ENCODE measurements at places on chromosomes 6 and 20.
A peak's percentile ranks its signal among the peaks of the same experiment; 100 is the strongest.

- no peak for DNase-seq
Observed at GRCh38 chr6:29500594-29500993, 12.8 kb upstream of the MAS1L start.

GRCh38 chr6:157988700-157989063, 7.0 kb downstream of the SYNJ2 start:
- no peak for DNase-seq

GRCh38 chr20:46715292-46715756, 5.9 kb downstream of the SLC2A10 start:
- no peak for DNase-seq

- no peak for DNase-seq
Observed at GRCh38 chr6:150813319-150813992, 52.0 kb upstream of the MTHFD1L start.

- no peak for DNase-seq
Observed at GRCh38 chr6:10460096-10460495, 45.2 kb upstream of the TFAP2A start.

- DNase-seq = no peak
Observed at GRCh38 chr6:129546702-129547101, 163.3 kb downstream of the ARHGAP18 start.

GRCh38 chr6:23282252-23283021, 713.1 kb downstream of the HDGFL1 start:
- DNase-seq = no peak

- DNase-seq = no peak
Observed at GRCh38 chr20:7710440-7710839, 229.8 kb downstream of the HAO1 start.

DNA sequence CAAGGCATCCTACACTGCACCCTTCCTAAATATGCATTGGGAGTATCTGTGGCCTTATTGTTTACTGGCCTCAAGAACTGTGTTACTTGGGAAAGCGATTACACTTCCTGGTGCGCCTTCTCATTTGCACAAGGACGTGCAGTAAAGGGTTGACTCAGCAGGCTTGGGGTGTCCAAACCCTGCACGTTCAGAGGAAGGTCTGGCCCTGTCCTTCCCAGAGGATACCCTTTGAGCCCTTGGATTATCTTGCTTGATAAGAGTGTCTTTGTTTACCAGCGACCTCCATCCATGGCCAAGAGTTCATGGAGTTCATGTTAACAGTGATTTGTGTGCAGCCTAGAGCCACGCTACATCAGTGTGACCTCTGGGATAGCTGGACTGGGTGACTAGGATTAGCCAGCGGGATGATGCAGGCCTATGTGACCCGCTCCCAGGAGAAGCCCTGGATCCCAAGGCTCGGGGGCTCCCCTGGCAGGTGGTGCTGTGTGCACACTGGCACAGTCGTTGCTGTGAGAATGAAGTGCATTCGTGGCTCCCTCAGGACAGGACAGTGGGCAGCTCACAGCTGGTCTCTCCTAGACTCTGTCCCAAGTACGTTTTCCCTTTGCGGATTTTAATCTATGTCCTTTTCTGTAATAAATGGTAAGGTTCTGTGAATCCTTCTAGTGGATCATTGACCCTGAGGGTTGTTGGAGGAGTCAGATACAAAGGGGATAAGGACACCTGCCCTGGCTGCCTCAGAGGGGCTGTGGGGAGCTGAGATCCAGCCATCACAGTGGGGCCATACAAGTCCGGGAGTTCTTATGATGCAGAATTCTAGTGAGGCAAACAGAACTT, 73.5 kb downstream of the TTLL2 start:
- DNase-seq = no peak

GRCh38 chr6:26569433-26569764, 27.4 kb upstream of the ABT1 start:
- DNase-seq = no peak

GRCh38 chr20:9626357-9626756, 112.0 kb downstream of the LAMP5 start:
- no peak for DNase-seq

DNA sequence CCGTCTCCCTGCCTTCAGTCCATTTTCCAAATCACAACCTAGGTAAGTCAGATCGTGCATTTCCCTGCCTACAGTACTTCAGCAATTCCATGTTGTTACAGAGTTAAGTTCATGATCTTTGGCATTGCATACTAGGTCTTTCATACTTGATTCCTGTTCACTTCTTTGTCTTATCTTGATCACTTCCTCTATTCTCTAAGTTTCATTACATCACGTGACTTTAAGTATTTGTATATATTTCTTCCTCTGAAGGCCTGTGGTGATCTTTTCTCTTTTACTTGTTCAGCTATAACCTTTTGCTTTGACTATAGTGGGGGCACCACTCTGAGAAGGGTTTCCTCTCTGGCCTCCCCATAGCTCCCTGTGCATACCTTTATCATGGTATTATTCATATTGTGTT, 100.2 kb downstream of the TRMT11 start:
- DNase-seq = no peak

- peak; percentile 14 for DNase-seq
Observed at GRCh38 chr20:46040902-46041535, 12.0 kb downstream of the SLC12A5 start.

DNA sequence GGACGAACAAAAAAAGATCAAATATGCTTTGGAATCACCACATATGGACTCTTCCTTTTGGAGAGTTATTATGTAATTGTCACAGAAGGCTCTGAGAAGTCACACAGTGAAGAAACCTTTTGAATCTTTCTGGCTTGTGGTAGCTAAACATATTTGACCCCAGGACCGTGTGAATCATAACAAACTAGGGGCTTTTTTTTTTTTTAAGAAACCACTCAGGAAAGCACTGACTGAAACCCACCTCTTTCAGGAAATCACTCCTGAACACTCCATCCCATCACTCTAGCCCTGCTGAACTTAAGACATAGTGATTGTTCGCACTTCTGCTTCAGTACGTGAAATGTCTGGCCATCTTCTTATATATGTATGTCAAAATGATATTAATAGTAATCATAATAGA, 495.9 kb upstream of the ARID1B start:
- no peak for DNase-seq

DNA sequence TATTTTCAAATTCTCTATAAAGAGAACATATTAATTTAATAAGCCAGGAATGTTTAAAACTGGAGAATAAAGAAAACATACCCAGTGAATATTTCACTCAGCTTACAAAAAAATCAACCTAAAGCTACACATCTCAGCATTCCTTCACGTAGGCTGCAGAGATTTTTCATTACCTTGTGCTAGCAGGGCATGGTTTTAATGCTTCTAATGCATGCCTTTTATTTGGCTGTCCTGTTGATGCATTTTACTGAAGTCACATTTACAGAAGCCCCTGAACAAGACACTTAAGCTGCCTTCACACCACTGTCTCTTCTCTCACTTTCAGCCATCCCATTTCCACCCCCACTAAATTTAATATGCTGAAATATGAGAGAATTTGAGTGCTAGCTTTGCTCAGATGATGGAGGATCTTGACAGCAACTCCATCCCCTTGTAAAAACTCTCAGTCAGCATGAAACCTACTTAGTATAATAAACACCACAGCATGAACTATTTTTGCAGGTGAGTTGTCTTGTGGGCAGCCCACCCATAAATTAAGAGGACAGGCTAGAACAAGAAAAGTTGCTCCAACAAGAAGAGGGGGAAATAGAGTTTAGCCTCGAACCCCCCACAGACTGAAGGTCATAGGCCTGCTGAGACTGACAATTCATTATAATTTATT, 159.4 kb downstream of the SIM1 start:
- no peak for DNase-seq

DNA sequence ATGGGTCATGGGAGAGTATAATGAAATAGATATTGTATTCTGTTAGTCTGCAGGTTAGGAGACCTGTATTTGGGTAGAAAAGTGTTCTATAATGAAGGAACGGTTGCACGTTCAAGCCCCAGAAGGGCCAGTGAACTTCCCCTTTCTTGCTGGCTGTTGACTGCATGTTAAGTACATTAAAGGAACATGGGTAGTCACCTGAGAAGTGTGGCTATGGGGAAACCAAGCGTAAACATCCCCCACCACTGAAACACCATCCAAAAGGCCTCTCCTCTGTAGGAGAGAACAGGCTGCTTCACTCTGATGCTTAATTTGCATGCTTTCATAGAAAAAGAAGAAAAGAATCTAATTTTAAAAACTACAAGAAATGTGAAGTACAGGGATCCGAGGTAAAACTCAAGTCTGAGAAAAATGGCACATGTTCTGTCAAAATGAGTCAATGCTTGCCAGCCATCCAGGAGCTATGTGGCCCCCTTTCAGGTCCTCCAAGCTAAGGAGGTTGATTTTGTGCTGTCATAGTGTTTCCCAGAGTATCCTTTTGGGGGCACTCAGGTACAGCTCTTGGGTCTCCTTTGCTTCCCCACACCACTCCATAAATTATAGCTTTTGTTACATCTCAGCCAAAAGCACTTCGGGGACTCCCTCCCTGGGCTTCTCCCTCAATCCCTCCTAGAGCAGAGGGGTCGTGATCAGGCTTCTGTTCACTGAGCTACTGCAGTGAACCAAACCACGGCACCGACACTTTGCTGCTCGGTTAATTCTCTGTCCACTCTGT, 283.7 kb upstream of the AGPAT4 start:
- DNase-seq = no peak

GRCh38 chr6:40900791-40901190, 138.2 kb downstream of the UNC5CL start:
- no peak for DNase-seq

DNA sequence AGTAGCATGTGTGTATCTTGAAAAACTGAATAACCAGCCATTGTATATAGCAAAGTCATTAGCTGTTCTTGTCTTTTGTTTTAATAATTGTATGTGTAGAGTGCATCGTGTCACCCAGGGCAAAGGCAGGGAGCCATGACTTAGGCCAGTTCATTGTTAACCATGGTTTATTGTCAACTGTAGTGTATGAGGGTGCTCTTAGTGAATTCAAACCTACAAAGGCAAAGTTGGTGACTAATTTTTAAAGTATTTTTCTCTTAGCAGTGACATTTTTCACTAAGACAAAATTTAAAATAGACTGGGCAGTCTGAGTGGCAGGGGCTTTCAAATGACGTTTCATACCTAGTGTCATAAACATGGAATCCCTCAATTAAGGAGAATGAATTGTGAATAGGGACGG, 79.0 kb downstream of the TULP4 start:
- no peak for DNase-seq

GRCh38 chr20:15252304-15252703, 914.9 kb upstream of the FLRT3 start:
- DNase-seq = no peak

- no peak for DNase-seq
Observed at GRCh38 chr6:168711049-168711640, 270.2 kb downstream of the SMOC2 start.

DNA sequence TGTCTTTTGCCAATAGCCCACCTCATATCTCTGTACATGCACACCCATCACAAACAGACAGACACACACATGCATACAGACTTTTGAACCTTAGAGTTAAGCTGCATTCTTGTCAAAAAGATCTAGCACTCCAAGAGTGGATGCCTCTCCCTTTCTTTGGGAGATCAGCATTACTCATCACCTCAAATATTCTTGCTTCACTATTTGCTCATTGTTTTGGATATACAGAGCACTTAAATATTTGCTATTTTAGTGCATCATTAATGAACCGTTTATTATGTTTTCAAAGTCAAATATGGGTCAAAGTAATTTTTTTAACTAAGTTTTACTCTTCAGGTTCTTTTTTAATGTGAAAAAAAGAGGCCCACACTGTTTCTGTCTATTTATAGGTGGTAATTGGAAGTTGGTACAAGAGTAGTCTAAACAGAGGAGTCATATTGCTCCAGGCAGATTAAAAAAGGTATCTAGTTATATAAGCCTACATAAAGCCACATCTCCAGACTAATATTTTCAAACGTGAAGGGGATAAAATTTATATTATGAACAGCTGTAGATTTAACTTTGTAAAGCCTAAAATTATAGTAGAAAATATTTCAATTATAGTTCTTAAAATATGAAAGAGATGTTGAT, 102.6 kb downstream of the FLRT3 start:
- DNase-seq = no peak

DNA sequence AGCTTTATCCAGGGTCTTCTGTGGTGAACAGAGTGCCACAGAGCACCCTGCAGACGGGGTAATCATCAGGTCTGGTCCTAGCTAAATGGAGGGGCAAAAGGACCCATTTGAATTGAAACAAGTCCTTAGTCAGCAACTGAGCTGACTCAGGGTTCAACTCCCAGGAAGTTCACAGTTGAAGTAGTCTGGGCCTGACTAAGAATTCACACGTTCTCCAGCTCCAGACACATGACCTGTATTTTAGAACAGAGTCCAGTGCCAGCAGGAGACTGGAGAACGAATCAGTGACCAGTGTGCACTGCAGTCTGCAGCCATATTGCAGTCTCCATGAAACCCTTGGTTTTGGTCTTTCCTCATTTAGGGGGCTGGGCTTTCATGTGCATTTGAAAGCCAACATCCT, 85.2 kb downstream of the ELOVL4 start:
- DNase-seq = no peak

GRCh38 chr20:48107560-48107959, 322.3 kb upstream of the SULF2 start:
- no peak for DNase-seq

DNA sequence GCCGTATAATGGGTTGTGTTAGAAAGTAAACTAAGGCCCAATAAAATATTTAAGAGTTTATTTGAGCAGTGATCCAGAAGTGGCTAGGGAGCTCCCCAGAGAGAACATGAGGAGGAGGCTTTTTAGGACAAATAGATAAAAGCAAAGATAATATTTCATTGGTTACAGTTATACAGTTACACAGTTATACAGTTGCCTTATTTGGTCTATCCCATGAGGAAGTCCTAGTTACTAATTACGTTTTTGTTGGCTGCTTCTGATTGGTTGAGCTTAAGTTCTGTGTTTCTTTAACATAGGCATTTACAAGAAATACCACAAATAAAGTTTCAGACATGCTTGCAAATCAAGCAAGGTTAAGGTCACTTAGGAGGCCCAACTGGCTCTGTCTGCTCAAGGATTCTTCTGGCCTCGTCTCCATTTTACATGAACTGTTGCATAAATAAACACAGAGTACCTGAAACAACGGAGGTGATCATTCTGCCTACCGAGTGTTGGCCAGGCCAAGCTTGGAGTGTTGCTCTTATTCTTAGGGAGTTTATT, 7.0 kb downstream of the UBD start:
- DNase-seq = no peak

DNA sequence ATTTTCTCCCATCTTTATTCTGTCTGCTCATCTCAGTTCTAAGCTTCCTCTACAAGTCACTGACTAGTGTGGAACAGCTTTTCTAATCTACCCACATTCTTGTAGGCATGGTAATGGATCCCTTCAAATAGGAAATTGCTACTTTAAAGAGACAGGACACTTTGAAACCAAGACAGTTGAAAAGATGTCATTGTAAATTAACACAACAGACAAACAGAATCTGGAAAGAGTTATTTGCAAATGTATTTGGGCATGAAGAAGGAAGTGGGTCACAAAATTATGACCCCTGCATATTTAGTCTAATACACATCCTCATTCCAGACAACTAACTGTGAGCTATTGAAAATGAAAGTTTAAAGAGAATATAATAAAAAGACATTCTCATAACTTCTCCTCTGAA, 298.2 kb upstream of the MARCKS start:
- DNase-seq = no peak

- DNase-seq = no peak
Observed at GRCh38 chr6:96394727-96395126, 126.9 kb upstream of the UFL1 start.
